ENCODE measurements at places on chromosomes 16 and 17.

DNA sequence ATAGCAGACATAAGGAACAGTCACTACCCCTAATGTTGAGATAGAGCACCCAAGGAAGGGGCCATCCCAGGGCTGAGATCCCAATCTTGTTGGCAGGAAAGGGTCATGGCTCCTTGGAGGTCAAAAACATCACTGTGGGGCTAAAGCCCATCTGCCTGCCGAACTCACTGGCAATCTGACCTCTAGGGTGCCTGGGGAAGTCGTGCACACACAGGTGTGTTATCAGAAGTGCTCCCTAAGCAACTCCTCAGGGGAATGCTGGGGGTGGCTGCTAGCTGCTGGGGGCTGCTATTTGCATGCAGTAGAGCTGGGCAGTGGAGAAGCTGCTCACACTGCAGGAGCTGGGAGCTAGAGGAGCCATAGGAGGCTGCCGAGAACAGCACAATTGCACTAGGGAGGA lies 47.5 kb upstream of the PHOSPHO1 start:
- no peak for DNase-seq

- DNase-seq, result no peak
These were observed 16.2 kb upstream of the ASGR2 start for GRCh38 chr17:7130621-7131422.

- DNase-seq, result no peak
These were observed 1.9 kb downstream of the SRSF1 start for GRCh38 chr17:58005031-58005727.

GRCh38 chr17:20103454-20104446 lies 94.6 kb downstream of the SPECC1 start:
- no peak for DNase-seq

- no peak for DNase-seq
These were observed 231.3 kb downstream of the ENGASE start for GRCh38 chr17:79305768-79306423.

All from iPS DF 6.9 (cell line).